Stimulated activated CD8-positive, alpha-beta memory T cell treated with anti-CD3 and anti-CD28 coated beads, Interleukin-15, amount 100 ng/mL, for 1 hour (primary cell): ENCODE measurements at places on chromosomes 3 and 15.

DNA sequence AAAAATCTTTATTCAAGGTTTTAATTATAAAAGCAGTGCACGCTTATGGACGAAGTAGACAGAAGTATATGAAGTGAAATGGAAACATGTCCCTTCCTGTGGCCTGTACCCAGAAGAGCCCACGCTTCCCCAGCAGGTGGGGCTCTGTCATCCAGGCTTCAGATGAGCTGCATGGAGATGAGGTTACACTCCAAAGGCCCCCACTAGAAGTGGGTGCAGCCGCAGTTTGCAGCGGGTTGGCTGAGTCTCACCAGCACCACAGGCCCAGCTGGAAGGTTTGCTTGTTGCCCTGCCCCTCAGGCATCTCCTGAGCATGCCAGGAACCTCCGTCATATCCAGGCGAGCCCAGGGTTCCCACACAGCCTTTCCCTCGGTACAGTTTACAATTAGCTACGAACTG lies 33.1 kb downstream of the PRR20G start:
- no peak for DNase-seq

DNA sequence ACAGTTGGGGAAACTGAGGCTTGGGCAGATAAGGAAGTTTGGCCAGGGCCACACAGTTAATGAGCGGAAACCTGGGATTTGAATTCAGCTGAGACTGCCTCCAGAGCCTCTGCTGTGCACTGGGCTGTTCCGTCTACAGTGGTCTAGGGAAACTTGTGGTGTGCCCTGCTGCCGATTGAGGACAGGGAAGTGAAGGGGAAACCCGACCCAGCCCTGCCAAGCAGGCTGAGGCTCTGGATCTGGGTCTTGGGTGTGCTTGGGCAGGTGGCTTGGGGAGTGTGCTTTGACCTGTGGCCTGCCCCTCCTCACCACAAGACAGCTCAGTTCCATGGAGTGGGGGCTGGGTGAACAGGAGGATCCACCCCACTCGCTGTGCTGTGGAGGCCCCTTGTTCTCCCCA lies 17.6 kb downstream of the NISCH start:
- DNase-seq = no peak

DNA sequence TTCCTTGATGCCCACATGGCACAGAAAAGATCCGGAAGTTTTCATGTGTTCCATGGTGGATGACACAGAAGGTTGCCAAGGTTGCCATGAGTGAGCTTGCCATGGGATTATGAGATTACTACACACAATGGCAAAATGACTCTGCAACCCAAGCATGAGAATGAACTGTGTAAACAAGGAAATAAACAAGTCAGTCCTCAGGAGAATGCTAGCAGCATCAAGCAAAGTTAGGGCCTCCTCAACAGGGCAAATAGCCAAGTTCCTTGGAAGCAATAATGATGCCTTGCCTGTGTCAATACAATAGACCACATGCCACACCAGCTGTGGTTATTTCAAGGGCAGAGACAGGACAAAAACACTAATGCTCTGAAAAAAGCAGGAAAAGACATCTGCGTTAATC lies 41.8 kb downstream of the AQR start:
- no peak for DNase-seq

- no peak for DNase-seq
These were observed 71.6 kb downstream of the FLNB start for GRCh38 chr3:58079773-58080172.

- DNase-seq = no peak
These were observed 100.8 kb downstream of the DTWD1 start for GRCh38 chr15:49721621-49722020.

DNA sequence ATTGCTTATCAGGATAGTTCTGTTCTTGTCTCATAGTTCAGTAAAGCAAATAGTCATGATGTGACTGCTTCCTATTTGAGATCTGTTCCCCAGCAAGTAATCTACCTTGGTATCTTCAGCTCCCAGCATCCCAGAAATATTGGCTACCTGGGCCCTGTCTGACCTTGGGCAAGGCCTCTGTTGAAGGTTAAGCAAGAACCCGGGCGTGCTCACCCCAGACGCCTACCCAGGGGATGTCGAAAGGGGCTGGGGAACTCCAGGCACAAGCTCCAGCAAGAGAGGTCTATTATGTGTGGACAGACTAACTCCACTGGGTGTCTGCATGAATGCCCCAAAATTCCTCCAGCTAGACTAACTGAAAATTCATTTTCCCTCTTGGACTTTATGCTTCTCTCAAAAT lies 37.3 kb upstream of the IGF1R start:
- DNase-seq = no peak

DNA sequence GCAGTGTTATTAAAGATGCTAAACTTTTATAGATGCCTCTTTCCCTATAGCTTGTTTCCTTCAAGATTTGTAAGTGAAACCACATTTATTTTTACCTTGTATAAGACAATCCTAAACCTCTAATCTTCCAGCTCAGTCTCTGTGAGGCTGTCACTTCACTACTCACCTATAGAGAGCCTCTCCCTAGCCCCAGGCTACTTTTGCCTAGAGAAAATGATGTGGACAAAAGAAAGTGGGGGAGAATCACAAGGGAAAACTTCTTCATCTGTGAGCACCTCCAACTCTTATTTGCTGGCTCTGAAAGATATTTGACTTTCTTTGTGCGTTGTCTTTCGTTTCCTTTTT lies 74.9 kb upstream of the SCN5A start:
- DNase-seq = no peak

DNA sequence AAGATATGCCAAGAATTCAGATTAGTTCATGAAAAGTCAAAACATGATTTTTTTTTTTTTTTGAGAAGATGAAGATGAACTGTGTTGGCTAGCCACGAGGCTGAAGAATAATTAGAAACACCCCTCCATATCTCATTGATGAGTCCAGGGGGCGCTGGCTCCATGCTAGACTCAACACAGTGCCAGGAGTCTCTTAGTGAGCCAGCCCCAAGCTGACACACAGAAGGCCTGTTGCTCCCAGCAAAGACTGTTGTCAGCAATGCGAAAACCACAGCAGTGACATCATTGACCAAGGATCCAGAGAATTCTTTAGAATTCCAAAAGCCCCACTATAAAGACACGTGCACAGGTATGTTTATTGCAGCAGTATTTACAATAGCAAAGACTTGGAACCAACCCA lies 185.2 kb downstream of the ANXA2 start:
- no peak for DNase-seq

- no peak for DNase-seq
These were observed 364.9 kb upstream of the RBMS3 start for GRCh38 chr3:28915741-28916500.

GRCh38 chr15:71752604-71753289 lies 57.6 kb upstream of the NR2E3 start:
- DNase-seq = no peak

DNA sequence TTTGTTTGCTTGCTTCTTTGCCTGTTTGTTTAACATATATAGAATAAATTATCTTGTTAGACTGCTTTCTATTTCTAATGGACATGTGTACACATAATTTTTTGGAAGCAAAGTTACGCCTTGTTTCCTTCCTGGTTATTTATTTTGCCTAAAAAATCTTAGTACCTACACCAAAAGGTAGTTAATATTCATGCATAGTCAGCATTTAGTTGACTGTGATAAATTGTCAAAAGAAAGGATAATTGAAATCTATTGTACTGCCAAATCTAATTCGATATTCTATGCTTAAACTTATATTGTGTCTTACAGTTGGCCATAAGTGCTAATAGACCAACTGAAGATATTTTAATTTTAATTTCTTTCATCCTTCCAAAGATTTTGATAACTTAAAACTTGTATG lies 233.9 kb upstream of the ARL6 start:
- no peak for DNase-seq

DNA sequence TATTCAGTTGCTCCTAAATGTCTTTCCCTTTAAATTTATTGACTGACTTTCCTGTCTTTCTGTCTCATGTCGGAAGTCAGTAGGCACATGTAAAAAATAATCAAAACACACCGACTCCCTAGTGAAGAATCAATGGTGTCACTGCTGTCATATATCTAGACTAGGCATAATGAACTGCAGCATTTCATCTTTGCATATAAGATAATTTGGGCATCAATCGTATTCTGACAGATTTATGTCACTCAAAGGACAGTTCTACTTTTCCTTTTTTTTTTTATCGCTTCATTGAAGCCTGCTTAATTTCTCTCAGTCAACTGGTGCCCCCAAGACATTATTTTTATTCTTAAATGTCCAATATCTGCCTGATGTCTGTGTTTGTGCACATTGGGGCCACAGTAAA lies 206.3 kb downstream of the MEIS2 start:
- DNase-seq = no peak

- no peak for DNase-seq
These were observed 16.8 kb downstream of the EMC4 start for GRCh38 chr15:34241376-34242330.
